ENCODE measurements at places on chromosomes 1 and 21.
A peak's percentile ranks its signal among the peaks of the same experiment; 100 is the strongest.

DNA sequence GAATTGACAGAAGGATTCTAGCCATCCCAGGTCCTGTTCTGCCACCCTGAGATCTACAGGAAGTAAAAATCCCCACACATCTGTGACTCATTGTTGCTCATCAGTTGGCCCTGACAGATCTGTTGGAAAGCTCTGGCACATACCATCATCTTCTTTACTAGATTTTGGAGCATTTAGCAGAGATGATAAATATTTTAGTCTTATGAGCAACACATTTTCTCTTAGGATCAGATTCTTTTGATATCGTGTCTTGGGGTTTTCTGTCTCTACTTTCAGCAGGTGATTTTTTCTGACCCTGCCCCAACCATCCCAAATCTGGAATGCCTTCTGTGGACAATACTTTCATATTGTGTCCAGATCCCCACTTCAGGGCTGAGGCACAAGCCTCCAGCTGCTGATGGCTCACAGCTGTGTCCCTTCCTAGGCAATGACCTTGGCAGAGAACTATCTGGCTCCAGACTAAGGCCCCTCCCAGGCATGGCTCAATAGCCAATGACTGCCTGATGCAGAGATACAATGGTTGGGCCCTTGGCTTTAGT lies 102.8 kb downstream of the GDAP2 start:
- DNase-seq = peak; percentile 33

- no peak for DNase-seq
These were observed 68.2 kb downstream of the RNF187 start for GRCh38 chr1:228555074-228555994.

- DNase-seq = no peak
These were observed at the start of gene KRTAP19-8 for GRCh38 chr21:31038376-31038775. KRTAP19-8 (minus strand) TSS chr21:31038476; CDS start chr21:31038443, 33 bp downstream.

GRCh38 chr1:197801111-197801482 lies 25.8 kb upstream of the DENND1B start:
- no peak for DNase-seq

DNA sequence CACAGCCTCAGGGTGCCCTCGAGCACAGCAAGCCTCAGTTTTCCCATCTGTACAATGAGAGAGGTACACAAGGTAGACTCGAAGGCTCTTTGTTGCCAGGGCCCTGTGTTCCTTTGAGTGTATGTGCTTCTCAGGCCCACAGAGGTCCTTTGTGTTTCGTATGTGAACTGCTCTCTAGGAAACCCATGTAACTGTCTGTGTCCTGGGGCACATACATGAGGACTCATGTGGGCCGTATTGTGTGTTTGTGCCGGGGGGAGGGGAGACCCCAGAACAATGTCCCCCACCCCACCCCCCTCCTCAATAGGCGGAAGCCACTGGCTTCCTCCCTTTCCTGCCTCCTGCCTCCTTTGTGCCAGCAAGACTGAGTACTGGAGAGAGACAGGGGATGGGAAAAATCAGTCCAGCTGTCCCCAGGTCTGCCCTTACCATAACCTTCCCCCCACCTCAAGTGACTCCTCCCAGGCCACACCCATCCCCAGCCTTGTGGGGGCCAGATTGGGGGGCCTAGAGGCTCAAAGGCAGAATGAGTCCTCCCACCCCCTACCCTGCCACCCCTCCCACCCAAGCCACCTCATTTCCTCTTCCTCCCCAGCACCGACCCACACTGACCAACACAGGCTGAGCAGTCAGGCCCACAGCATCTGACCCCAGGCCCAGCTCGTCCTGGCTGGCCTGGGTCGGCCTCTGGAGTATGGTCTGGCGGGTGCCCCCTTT lies at the start of gene TIE1:
TSS of gene TIE1 (plus strand) at position 605 of the 717 bp plus-strand sequence. CDS start at position 695, 90 bp downstream.
- DNase-seq = no peak

DNA sequence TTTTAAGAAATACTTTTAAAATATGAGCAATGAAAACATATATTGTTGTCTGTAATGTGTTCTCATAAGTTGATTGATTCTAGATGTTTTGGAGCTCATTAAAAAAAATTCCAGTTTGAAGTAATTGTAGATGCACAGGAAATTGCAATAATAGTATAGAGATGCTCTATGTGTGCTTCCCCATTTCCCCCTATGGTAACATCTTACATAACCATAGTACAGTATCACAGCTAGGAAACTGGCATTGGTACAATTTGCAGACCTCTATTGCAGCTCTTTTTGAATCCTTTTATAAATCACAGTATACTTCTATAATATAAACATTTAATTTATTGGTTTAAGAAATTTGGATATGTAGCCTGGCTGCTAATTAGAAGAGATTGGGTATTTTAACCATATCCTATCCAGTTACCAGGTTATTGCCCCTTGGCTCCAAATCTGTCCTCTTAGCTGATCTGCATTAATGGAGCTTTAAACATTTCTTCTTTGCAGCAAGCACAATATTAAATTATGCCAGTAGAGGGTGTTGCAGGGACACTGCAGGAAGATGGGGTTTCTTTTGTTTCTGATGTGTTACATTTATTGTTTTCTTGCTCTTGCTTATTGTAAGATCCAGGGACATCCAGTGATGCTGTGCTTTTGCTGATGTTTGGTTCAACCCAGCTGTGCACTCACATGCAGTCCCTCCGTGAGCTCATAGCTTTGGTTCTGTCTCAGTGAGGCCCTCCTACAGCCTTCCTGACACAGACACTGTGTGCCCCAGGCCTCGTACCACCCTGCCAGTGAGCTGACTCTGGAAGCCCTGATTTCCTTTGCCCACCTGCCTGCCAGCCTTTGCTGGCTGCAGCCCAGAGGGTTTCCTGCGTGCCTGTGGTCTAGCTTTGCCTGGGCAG lies 103.3 kb downstream of the RABGAP1L start:
- peak; percentile 63 for DNase-seq

GRCh38 chr1:162990665-162991064 lies 78.5 kb upstream of the RGS4 start:
- DNase-seq = no peak

- DNase-seq = no peak
These were observed 25.1 kb upstream of the B3GALT2 start for GRCh38 chr1:193211539-193211938.

DNA sequence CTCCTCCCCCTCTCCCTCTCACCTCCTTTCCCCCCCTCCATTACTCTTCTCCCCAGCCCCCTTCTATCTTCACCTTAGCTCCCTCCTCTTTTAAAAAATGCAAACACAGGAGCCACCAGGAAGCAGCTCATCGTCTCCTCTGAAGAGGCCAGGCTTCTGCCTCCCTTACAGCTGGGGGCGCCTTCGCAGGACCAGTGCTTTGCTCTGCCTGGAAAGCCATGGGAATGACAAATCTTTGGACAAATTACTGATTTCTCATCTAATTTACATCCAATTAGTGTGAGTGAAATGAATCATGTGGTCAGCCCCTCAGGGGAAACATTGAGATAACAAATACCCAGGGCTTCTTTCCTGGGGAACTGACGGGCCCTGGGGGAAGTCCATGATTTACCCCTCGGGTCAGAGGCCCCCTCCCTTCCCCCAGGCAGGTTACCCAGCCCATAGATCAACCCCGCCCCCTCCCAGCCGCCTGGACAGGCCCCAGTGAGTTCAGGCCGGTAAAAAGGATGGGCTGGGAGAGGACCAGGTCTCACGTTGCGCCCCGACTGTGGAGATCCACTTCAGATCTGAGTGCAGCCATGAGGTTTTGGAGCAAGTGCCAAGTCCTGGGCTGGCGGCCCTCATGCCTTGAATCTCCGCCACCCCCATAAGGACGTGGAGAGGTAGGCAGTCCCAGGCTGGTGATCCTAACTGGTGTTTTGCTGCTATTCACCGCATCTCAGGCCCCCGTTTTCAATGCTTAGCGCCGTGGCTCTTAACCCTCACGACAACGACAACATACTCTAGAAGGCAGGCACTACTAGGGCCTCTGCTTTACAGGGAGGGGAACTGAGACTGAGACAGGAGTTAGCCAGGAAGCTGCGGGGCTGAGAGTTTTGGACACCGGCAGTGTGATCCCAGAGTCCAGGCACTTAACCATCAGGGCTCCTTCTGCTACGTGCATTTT lies 300.8 kb downstream of the RRAGC start:
- DNase-seq = no peak
